Stimulated activated CD4-positive, alpha-beta T cell treated with anti-CD3 and anti-CD28 coated beads, Interleukin-2, amount 100 ng/mL, for 24 hours (primary cell): ENCODE measurements at places on chromosomes 12 and 14.

- no peak for DNase-seq
Measured at GRCh38 chr12:9736936-9737705, 4.2 kb upstream of the CLECL1 start.

DNA sequence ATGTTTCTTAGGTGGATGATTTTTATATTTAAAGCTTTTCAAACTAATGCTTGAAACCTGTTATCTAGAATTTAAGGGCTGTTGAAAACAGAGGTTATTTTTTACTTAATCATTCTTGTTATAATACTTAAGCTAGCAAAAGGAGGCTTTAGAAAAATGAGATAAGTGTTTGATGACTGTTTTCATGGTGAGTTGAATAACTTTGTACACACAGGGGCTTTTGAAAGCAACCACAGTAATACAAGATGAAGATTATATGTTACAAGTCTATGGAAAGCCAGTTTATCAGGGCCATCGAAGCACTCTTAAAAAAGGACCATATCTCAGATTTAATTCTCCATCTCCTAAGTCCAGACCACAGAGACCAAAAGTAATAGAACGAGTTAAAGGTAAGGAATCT, 33.3 kb downstream of the KIAA0586 start:
- DNase-seq: no peak

GRCh38 chr12:124867401-124867930, 3.8 kb upstream of the SCARB1 start:
- DNase-seq: no peak

- DNase-seq: no peak
Measured at GRCh38 chr14:62694075-62694474, 351.2 kb downstream of the KCNH5 start.

GRCh38 chr12:3205742-3206519, 128.8 kb downstream of the TSPAN9 start:
- no peak for DNase-seq

- no peak for DNase-seq
Measured at GRCh38 chr14:71163842-71164629, 256.8 kb downstream of the PCNX1 start.

DNA sequence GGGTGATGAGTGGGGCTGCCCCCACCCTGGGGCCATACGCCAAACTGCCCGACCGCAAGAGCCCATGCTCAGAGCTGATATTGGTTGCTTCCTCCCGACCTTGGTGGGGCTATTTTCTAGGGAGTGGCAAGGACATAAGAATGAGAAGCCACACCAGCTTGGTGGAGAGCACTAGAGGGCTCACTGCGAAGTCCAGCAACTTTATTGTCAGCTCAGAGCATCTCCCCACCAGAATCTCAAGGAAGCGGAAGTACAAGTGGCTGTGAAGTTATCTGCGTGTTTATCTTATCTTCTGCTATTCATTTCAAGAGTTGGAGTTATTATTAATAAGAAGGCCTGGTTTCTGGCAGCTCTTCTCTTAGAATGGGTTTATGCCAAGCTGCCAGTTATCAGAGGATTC, 4.9 kb upstream of the PLXNC1 start:
- no peak for DNase-seq

DNA sequence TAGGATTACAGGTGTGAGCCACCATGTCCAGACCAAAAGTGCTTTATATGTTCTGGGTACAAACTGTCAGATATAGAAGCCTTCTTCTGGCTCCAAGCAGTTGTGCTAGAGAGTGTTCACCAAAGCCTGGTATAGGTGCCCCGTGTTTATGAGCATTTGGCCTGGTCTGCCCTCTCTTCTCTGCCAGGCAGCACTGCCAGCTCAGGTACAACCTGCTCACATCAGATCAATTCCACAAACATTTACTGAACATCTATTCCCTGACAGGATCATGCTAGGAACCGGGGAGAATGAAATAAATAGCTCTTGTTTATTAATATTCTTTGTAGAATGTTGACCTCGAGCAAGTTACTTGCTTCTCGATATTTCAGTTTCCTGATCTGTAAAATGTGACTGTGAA, 20.0 kb upstream of the SOCS2 start:
- no peak for DNase-seq

DNA sequence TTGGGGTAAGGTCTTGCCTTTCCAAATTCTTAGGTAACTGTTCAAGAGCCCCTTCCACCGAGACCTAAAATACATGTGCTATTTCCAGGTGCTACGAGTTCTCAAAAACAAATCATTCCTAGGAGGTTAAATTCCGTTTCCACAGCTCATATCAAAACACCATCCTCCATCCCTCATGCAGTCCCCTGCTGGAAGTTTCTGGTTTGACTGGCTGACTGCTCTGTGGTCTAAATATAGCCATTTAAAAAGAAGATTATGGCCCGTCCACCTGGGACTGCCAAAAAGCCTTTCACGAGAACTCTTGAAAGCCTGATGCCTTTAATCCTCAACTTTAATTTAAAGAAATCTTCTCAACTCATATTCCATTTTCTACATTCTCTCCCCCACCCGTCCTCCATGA, 201.5 kb upstream of the MYL2 start:
- no peak for DNase-seq

DNA sequence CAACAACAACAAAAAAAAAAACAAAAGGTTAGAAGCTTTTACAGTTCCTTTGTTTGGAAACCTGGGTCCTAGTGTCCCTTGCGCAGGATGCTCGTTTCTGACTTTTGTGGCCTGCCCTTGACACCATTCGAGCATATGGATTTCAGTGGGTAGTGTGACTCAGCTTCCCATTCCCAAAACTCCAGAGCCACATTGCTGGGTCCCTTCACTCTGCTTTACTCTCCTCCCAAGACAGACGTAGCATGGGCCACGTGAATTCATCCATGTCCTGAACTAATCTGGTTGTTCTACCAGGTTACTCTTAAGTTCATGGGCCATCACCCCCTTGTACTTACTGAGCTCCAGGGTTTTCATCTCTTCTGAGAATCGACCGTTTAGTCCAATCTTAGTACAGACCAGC, 68.0 kb upstream of the MAX start:
- no peak for DNase-seq

DNA sequence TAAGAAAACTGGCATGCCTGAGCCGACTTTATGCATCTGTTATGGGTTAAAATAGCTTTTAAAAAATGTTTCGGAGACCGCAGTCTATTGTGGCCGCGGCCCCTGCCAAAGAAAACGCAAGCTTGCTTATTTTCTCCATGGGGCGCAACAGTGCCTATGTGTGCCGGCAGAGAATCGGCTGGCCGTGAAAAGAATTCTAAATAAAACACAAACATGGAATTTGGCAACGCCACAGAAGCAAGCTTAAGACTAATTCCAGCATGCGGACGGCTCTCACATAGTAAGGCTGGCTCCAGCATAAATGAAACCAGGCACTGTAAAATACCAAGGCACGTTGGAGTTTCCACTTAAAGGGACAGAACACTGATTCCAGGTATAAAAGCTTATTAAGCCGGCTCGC, 56.7 kb downstream of the BCL11B start:
- no peak for DNase-seq

DNA sequence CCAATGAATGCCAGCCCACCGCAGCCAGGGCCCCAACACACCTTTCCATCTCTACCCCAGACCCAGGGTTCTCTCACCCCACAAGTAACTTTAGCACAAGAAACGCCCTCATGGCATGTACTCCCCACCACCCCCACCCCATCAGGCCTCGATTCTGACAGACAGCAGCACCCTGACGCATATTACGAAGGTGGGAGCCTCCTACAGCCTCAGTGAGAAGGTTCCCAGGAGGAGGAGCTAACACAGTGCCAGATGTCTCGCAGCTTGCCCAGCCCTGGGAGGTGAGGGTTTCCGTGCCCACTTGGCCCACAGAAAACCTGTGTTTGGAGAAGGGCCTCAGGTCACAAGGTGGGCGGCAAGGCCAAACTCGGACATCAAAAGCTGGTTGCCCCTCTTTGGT, 32.4 kb downstream of the CCDC88C start:
- DNase-seq: no peak

GRCh38 chr12:43762596-43762995, 3.8 kb downstream of the IRAK4 start:
- DNase-seq: no peak
